ENCODE measurements at places on chromosomes 4 and X. TPM values are rescaled to one million over a fixed set of nuclear protein-coding genes. Genes with fewer than 3 reads are reported as not detected.

XAGE1A gene
- total RNA-seq, result not detected

SLITRK4 gene
- total RNA-seq, result 0.11 TPM

LARP1B gene
- total RNA-seq, result 19.8 TPM

GPR119 gene
- total RNA-seq, result not detected

CASK gene
- 43.0 TPM for total RNA-seq

CAPN6 gene
- total RNA-seq, result not detected

EBP gene
- 39.3 TPM for total RNA-seq

LONRF3 gene
- total RNA-seq, result not detected

DNA sequence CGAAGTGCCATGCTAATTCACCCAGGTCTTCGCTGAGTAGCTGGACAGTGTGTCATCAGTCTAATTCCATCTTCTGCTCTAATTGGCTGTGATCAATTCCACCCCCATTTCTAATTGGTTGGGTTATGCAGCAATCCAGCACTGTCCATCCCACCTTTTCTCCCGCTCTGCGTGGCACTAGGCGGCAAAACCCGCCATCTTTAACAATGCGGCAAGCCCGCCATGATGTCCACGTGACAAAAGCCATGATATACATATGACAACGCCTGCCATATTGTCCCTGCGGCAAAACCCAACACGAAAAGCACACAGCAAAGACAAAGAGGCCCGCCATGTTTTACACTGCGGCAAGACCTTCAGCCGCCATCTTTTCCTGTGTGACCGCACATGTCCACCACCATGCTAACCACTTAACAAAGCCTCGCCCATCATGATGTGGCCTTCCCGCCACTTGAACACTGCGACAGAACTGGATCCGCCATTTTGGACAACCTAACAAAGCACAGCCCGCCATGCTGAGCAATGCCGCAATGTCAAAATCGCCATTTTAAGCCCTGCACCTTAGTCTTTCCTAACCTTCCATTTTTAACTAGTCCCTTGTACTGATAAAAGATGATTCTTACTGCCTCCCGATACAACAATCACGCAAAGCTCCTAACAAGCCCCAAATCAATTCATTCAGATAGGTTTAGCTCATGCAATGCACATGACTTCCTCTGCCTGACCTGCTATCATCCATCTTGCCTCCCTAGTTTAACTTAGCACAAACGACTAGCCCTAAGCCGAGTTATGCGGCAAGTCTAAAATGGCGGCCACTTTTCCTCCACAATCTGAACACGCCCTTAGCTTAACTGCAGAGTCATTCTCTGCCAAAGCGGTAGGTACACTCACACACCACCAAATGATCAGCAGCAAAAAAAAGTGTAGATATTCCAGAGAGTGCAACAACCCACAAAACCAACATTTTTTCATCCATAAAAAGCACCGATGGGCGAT, 288.3 kb downstream of the CHIC1 start:
- no peaks in the 10 kb centered on the region for H3K36me3 ChIP-seq
- H3K27me3 ChIP-seq, result peaks cover 11% of the 10 kb centered on the region
- no peak overlapping the region for H3K4me3 ChIP-seq
- no peaks in the 10 kb centered on the region for H3K4me1 ChIP-seq
- no peak for DNase-seq

- H3K36me3 ChIP-seq, result no peaks in the 10 kb centered on the region
- DNase-seq, result no peak
- H3K27ac ChIP-seq, result peak overlapping the region; percentile 80
- H3K4me1 ChIP-seq, result peaks cover 13% of the 10 kb centered on the region
These were observed 836 bp downstream of the PRRG1 start for GRCh38 chrX:37350034-37350365.

GRCh38 chr4:167883266-167883665, 209.1 kb upstream of the ANXA10 start:
- peaks cover 7% of the 10 kb centered on the region for H3K4me1 ChIP-seq
- H3K4me3 ChIP-seq, result no peak overlapping the region
- H3K27me3 ChIP-seq, result peaks cover 3% of the 10 kb centered on the region
- DNase-seq, result no peak
- H3K36me3 ChIP-seq, result no peaks in the 10 kb centered on the region

- no peak overlapping the region for H3K27ac ChIP-seq
- no peaks in the 10 kb centered on the region for H3K36me3 ChIP-seq
- no peak for DNase-seq
- peaks cover 25% of the 10 kb centered on the region for H3K27me3 ChIP-seq
- H3K4me3 ChIP-seq, result no peak overlapping the region
- no peaks in the 10 kb centered on the region for H3K4me1 ChIP-seq
These were observed 26.6 kb upstream of the MAN2B2 start for GRCh38 chr4:6548201-6548881.

- H3K27ac ChIP-seq, result no peak overlapping the region
- H3K4me3 ChIP-seq, result no peak overlapping the region
- peaks cover 14% of the 10 kb centered on the region for H3K4me1 ChIP-seq
- DNase-seq, result no peak
- H3K27me3 ChIP-seq, result peaks cover 8% of the 10 kb centered on the region
- H3K36me3 ChIP-seq, result no peaks in the 10 kb centered on the region
These were observed 77.2 kb upstream of the BOD1L1 start for GRCh38 chr4:13704761-13705160.

- DNase-seq, result no peak
- H3K4me3 ChIP-seq, result no peak overlapping the region
- no peaks in the 10 kb centered on the region for H3K27me3 ChIP-seq
- no peak overlapping the region for H3K27ac ChIP-seq
- H3K36me3 ChIP-seq, result peaks cover 10% of the 10 kb centered on the region
These were observed 157.7 kb downstream of the PAPSS1 start for GRCh38 chr4:107562316-107562715.

- H3K27me3 ChIP-seq, result no peaks in the 10 kb centered on the region
- no peak overlapping the region for H3K27ac ChIP-seq
- H3K36me3 ChIP-seq, result no peaks in the 10 kb centered on the region
- no peaks in the 10 kb centered on the region for H3K4me1 ChIP-seq
- no peak for DNase-seq
These were observed 32.4 kb upstream of the CD99 start for GRCh38 chrX:2658585-2659292.

DNA sequence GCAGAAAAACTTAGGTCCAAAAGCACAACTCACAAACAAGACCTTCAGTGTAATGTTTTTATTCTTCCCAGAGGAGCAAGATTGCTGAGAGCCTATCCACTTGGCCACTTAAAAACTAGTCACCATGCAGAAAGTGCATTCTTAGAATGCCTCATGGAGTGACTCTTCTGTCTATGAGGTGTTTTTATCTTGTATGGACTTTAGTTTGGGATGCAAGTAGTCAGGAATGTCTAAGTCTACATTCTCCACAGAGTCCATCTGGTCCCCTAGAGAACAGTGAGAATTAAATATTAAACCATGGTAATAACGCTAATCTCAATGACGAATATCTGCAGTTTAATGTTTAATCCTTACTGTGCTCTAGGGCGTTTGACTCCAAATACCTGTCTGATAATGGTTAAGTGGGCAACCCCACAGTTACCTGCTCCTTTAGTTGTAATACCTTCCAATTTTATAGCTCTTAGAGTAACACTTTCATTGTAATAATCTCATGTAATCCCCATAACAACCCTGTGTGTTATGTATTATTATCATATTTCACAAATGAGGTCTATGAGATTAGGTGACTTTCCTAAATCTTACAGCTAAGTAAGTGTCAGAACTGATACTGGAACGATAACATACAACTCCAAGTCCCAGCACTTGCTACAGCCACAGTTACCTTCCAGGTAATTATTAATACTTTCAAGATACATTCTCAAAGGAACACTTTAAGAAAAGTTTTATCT, 235.6 kb upstream of the JADE1 start:
- peak overlapping the region; percentile 71 for H3K27ac ChIP-seq
- no peak overlapping the region for H3K4me3 ChIP-seq
- H3K4me1 ChIP-seq, result peaks cover 60% of the 10 kb centered on the region
- no peak for DNase-seq
- H3K36me3 ChIP-seq, result no peaks in the 10 kb centered on the region
- no peaks in the 10 kb centered on the region for H3K27me3 ChIP-seq

- no peaks in the 10 kb centered on the region for H3K27me3 ChIP-seq
- H3K36me3 ChIP-seq, result peaks cover 58% of the 10 kb centered on the region
- H3K4me1 ChIP-seq, result peaks cover 16% of the 10 kb centered on the region
These were observed 261.8 kb downstream of the CAMK2D start for GRCh38 chr4:113499696-113500095.

DNA sequence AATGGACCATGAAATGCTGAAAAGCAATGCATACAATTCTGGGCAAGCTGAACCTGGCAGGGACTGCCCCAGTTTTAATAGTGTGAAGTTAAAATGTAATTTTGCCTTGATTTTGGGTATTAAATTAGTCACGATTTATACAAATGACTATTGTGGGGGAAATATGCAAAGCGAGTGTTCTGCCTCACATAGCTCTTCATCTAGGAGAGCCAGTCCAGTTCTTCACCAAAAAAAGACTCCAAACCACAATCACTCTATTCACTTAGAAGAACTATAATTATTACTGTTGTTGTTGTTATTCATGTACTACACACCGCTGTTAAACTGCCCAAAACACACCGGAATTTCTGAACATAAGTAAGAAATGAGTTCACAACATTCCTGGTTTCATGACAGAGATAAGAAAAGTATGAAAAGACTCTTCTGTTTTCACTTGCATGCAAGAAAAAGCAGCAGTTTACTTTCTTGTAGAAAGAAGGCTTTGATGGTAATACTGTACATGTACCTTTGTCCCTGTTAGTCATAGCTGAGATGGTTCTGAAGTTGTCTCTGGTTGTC, 101.9 kb downstream of the QRFPR start:
- no peak for DNase-seq
- no peak overlapping the region for H3K4me3 ChIP-seq

- H3K27ac ChIP-seq, result peak overlapping the region; percentile 85
- no peak for DNase-seq
- H3K27me3 ChIP-seq, result no peaks in the 10 kb centered on the region
- H3K36me3 ChIP-seq, result no peaks in the 10 kb centered on the region
- no peak overlapping the region for H3K4me3 ChIP-seq
These were observed 17.1 kb downstream of the USP46 start for GRCh38 chr4:52641854-52642563.

GRCh38 chr4:125492957-125493356, 178.2 kb downstream of the FAT4 start:
- no peak overlapping the region for H3K27ac ChIP-seq
- H3K4me1 ChIP-seq, result peaks cover 2% of the 10 kb centered on the region
- H3K27me3 ChIP-seq, result no peaks in the 10 kb centered on the region

DNA sequence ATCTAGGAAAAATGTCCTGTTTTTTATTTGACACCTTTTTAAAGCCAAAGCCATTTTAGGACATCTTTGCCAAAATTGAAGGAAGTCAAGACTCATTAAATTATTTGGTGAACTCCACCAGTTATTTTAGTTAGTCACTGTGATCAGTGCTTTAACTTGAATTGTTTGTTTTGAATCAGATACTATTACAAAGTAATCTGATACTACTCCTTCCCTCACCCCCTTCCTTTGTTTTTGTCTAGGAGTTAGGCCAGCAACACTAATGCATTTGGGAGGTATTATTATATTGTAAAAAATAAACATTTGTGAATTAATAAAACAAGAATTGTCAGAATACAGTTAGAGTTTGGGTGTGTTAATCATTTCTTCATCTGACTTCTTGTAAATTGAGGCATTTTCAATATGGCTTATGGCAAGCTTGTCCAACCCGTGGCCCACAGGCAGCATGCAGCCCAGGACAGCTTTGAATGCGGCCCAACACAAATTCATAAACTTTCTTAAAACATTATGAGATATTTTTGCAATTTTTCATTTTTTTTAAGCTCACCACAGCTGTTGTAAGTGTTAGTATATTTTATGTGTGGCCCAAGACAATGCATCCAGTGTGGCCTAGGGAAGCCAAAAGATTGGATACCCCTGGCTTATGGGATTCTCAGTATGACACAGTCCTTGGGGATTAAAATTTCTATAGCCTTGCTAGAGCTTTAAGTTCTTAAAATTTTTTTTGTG, 182.2 kb downstream of the BMPR1B start:
- no peak overlapping the region for H3K27ac ChIP-seq
- H3K27me3 ChIP-seq, result no peaks in the 10 kb centered on the region
- peaks cover 37% of the 10 kb centered on the region for H3K4me1 ChIP-seq
- no peaks in the 10 kb centered on the region for H3K36me3 ChIP-seq
